DMS153 (cell line): ENCODE measurements at places on chromosomes 3 and 15.

DNA sequence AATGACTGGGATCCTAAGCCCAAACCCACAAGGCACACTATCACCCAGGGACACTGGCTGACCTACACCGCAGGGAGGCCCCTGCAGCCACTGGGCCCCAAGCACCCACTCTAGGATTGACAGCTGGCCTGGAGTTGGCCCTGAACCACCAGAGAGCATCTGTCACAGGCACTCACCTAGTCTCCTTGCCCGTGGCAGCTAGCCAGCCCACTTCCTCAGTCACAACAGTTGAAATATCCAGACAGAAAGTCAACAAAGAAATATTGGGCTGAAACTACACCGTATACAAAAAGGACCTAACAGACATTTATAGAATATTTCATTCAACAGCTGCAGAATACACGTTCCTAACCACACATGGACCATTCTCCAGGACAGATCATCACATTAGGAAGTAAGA, 5.2 kb upstream of the SPINK8 start:
- no peak for DNase-seq

DNA sequence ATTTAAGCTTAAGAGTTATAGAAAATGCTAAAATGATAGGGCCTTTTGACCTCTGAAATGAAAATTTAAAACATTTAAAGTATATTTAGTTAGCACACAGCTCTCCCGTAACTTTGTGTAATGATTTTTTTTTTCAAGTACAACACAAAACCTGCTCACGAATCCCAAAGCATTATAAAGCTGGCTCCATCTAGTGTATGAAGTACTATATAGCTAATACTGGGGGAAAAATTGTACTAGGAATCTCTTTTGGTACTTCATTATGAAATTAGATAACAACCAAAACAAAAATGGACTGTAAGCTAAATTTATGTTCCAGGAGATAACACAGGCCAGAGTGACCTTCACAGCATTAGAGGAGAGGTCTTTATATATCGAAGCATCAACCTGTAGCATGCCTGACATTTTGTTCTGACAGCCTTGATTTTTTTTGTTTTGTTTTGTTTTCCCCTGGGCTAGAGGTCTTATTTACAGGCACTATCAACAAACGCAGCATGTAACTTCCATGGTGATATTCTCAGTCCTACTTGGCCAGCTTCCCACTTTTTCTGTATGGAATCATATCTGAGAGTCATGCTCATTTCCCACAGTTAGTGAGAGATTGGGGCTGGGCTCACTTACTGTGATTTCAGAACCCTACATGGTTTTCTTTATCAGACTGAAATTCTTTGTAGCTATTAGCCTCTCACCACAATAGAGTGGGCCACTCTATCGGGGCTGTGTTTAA, 116.3 kb downstream of the MITF start:
- DNase-seq = no peak

- DNase-seq = no peak
Observed at GRCh38 chr15:101639667-101640066, 12.5 kb downstream of the TM2D3 start.

DNA sequence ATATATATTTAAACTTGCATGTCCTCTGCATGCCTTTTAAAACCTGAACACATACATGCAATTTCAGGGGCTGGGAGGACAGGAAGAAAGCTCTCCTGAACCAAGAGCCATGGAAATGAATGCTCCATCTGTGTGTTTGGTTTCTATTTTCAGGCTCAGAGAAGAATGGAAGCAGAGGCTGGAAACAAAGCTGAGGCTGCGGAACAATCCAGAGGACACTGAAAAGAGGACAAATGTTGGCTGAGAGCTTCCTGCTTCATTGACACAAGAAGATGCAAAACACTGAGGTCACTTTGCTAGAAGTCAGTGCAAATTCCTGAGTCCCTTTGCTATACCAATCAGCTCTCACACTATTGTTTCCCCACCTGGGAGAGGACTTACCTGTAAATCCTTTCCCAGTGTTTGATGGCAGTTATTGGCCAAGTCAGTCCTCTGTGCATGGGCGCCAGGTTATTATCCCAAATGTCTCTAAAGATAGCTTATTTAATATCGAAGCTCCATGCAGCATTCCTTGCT, 12.7 kb downstream of the FAM240A start:
- peak; percentile 15 for DNase-seq

- DNase-seq = no peak
Observed at GRCh38 chr15:100651253-100651652, 48.9 kb downstream of the ASB7 start.

DNA sequence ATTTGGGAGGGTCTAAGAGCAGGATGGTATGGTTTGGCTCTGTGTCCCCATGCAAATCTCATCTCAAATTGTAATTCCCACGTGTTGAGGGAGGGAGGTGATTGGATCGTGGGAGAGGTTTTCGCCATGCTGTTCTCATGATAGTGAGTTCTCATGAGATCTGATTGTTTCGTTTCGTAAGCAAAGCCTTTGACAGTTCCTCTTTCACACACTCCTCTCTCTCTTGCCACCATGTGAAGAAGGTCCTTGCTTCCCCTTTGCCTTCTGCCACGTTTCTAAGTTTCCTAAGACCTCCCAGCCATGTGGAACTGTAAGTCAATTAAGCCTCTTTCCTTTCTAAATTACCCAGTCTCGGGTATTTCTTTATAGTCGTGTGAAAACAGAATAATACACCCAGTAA, 553.7 kb downstream of the TAFA4 start:
- no peak for DNase-seq

DNA sequence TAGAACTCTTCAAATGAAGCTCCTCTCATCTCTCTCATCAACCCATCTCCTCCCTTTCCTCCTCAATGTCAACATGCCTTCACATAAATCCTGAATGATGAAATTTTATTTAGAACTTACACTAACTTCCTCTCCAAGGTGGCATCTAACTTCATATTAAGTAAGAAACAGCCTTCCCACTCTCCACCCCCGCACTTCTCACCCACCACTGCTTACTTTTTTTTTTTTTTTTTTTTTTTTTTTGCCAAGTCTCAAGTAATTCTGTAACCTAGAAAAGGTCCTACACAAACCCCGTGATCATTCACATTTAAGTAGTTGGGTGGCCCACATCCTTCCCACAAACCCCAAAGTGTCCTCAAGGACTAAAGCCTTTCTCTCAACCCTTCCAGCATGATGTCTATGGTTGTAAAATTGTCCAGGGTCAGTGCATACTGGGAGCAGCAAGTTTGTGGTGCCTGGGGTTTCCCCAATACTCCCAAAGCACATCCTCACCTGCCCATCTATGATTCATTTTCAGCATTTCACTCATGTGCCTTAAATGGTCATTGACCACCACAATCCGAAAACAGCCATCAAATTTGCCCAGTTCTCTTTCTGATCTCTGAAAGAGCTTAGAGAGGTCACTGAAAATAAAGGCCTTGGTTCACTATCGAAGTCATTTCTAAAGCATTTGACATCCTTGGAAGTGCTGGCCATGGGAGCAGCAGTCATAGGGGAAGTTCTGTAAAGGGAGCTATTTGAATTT, 47.2 kb downstream of the CD86 start:
- DNase-seq = no peak

DNA sequence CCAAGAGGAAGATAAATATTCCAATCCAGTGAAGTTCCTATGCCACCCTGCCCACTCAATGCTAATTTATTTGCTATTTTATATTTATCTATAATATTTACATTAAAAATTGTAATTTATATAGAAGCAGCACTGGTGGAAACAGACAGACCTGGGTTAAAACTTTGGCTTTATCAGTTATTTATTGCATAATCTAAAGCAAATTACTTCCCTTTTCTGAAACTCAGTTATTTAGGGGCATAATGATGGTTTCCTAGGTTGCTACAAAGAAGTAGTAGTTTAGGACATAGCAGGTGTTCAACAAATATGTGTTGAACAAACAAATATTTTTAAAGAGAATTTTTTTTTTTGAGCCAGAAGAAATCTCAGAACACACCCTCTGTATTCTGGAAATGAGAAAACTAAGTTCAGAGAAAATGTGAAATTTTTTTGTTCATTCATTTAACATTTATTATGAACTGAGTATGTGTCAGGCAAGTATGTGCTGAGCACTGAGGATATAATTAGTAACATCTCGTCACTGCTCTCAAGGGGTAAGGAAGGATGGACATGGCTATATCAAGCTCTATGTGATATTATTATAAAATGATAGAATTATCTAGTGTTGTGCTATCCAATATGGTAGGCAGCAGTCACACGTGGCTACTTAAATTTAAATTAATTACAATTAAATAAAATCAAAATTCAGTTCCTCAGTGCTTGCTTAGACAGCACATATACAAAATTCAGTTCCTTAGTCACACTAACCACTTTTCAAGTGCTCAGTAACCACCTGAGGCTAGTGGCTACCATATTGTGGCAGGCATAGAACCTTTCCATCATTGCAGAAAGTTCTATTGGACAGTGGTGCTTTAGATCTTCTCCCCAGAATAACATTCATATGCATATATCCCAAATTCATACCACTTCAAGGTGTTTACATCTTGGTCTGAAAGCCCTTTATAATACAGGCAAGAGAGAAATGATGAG, 7.0 kb upstream of the UBE2Q2 start:
- no peak for DNase-seq

DNA sequence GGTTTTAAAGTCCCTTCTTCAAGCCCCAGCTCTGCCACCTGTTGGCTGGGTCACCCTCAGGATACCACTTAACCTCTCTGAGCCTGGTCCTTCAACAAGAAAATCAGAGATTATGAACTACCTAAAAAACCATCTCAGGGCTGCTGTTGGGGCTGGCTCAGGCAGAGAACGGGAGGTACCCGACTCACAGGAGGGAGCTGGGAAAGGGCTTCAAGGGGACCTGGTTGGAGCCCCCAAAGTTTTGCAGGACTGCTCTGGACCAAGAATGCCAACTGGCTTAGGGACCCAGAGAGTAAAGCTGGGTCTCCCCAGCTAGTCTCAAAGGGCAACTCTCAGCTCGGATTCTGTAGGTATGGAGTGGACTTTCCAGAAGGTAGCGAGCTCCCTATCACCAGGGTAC, 41.5 kb downstream of the WNT7A start:
- no peak for DNase-seq

DNA sequence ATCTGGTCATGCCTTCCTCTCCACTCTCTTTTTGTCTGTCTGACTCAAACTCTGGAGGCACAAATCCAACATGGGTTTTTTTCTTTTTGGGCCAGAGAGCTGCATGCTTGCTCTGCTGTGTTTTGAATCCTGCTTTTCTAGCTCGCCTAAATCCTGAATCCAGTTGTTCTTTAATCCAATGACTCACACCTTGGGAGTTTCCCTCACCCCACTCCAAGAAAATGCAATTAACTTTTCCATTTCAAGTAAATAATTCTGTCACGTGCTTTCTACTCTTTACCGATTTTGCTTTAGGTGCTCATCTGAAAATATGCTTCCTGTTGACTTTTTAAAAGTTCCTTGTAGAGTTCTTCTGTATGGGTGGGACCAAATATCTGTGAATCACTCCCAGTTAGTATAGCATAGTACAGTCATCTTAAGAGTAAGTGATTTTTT, 47.6 kb downstream of the SLMAP start:
- no peak for DNase-seq

- DNase-seq = no peak
Observed at GRCh38 chr15:60382773-60383674, 14.8 kb downstream of the ANXA2 start.

- no peak for DNase-seq
Observed at GRCh38 chr3:197216169-197216860, 82.1 kb downstream of the DLG1 start.

GRCh38 chr15:39188314-39188713, 392.6 kb upstream of the THBS1 start:
- no peak for DNase-seq

- no peak for DNase-seq
Observed at GRCh38 chr15:62483814-62484213, 318.7 kb upstream of the C2CD4B start.

- DNase-seq = no peak
Observed at GRCh38 chr3:164360738-164361406, 717.4 kb downstream of the SI start.

- DNase-seq = no peak
Observed at GRCh38 chr3:108093021-108093420, 2.2 kb upstream of the CD47 start.

GRCh38 chr15:38038659-38039442, 104.4 kb downstream of the TMCO5A start:
- no peak for DNase-seq

DNA sequence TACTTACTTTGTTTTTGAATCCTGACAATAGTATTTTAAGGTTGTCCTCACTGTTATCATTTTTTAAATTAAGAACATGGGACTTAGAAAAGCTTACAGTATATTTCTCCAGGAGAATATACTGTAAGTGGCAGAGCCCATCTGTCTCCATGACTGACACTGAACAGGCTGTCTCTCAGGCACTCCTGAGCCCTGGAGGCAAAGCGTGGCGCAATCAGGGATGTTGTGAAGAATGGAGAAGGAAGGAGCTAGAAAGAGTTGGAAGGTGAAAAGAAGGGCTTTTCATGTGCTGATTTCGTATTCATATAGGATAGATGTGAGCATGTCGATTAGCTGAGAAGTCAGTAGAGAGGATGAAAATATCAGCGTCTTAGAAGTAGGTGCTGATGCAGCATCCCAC, 41.5 kb downstream of the FGF12 start:
- no peak for DNase-seq

- no peak for DNase-seq
Observed at GRCh38 chr3:151276687-151277042, 1.7 kb downstream of the P2RY14 start.

GRCh38 chr3:94127115-94127514, 64.3 kb downstream of the NSUN3 start:
- no peak for DNase-seq

DNA sequence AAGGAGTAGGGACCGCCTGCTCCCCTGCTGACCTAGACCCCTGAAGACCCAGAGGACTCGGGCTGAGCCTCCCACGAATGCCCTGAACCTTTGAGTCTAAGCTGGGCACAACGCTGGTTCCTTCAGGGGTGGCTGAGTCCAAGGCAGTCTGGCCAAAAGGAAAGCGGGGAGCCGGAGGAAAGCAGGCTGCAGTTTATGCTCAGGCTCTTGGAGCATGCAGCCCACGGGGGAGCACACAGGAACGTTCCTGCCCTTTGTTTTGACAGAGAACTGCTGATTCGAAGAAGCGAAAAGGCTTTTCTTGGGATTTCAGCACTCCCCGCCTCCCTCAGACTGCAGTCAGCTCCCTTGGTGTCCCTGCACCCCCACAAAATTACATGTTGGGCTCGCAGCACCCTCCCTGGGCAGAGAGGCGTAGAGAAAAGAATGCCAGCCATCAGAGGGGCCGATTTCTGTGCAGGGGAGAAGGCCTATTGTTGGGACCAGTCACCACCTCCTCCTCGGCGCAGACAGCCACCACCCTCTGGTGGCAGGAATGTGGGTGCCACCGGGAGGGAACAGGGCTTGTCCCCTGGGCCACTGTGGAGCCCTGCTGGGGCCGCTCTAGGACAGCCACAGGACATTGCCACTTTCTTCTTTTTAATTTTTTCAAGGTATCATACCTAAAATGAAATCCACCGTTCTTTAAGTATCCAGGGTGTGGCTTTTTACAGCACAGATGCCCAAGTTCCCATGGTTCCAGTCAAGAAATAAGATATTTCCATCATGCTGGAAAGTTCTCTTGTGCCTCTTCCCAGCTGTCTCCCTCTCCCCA, 72.2 kb downstream of the SMAD6 start:
- no peak for DNase-seq
